ENCODE measurements at places on chromosomes 7 and 10. TPM values are rescaled to one million over a fixed set of nuclear protein-coding genes. Genes with fewer than 3 reads are reported as not detected.

ABCC2 gene
- 0.72 TPM for total RNA-seq

CPA2 gene
- total RNA-seq: 1.9 TPM

BTBD16 gene
- total RNA-seq: not detected

DUS4L gene
- total RNA-seq: 30.8 TPM

CLDN12 gene
- total RNA-seq: 20.5 TPM

CCDC3 gene
- 56.8 TPM for total RNA-seq

JAKMIP3 gene
- 0.72 TPM for total RNA-seq

NRCAM gene
- 8.9 TPM for total RNA-seq

ADRA2A gene
- total RNA-seq: 0.24 TPM

LFNG gene
- total RNA-seq: 11.1 TPM

ZWINT gene
- 6.3 TPM for total RNA-seq

IQCE gene
- 5.1 TPM for total RNA-seq

GBX1 gene
- not detected for total RNA-seq

DNA sequence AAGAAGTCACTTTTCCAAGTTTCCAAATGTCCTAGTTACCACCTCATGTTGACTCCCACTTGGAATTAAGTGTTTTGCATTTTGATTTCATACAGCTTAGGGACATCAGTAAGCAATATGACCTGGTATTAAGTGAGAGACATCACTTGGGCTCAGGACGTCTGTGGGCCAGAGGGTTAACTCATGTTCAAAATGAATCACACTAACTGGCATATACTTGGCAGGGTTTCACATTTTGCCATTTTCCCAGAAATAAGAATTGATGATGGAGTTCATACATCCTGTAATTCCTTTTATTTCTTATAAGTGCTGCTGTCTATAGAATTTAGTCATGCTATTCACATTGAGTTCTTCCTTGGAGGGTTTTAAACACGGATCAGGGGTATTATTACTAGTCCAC, 516.5 kb downstream of the PHTF2 start:
- no peak for DNase-seq

GRCh38 chr10:29715296-29715695, 80.5 kb upstream of the SVIL start:
- DNase-seq: no peak

GRCh38 chr7:149741629-149742028, 31.8 kb downstream of the ZNF467 start:
- DNase-seq: peak; percentile 27

- no peak for DNase-seq
Observed at GRCh38 chr7:17677408-17677807, 262.9 kb downstream of the SNX13 start.

DNA sequence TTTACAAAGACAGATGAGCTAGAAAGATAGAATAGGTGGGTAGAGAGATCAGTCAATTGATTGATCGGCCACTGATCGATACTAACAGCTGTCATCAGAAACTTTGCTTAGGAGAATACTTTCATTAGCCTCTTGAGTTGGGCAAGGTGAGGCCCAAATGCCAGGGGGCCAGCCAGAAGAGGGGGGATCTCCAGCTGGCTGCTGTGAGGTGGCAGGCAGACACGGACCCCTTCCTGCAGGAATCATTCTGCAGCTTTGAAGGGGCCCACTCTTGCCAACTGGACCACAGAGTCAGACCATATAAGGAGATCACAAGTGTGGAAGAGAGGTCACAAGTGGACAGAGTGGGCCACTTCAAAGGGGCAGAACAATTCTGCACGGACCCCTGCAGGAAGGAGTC, 62.9 kb upstream of the DOCK1 start:
- no peak for DNase-seq

DNA sequence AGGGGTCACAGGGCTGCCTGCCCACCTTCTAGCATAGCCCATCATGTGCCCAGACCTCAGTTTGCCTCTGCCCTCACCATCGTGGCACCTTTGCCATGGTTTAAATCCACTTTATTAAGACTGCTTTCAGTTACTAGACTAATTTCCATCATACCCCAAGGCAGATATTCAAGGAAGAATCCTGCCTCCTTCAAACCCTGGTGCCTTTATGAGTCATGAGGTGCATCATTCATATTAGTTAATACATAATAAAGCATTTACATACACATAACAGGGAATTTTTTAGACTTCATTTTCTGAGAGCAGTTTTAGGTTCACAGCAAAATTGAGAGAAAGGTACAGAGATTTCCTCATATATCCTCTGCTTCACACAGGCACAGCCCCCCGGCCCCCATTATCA, 62.8 kb downstream of the CXCL12 start:
- no peak for DNase-seq

DNA sequence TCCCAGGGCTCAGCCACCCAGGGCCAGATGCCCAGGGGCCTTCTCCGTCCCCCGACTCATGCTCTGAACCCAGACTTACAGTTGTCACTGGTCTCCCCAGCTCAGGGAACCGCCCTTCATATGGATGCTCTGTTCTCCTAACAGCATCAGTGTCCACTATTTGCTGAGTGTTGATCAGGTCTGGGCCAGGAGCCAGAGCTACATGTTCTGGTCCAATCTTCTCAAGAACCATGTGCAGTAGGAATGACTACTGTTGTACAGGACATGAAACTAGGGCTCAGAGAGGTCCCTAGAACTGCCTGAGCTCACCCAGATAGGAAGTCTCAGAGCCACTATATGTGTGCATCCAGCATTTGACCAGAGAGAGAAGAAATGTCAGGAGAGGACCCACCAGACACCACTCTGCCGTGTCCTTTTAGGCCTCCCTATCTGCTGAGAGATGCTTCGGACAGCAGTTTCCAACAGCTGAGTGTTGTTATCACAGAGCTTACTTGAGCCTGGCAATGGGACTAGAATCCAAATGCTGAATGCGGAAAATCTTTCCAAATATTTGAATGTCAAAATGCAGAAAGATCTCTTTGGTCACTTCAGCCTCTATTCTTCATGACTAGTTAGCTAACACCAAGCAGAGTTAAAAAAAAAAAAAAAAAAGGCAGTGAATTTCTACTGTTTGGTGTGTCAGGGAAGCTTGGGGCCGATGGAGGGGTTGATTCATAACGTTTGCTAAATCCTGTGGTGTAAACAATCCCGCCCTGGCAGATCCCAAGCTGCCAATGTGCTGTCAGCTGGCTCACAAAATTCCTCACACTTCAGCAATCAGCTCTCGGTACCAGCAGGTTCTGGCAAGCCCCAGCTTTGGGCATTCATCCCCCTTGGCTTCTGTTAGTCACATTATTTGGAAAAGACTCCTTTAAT, 246.1 kb downstream of the TNS3 start:
- DNase-seq: peak; percentile 86

DNA sequence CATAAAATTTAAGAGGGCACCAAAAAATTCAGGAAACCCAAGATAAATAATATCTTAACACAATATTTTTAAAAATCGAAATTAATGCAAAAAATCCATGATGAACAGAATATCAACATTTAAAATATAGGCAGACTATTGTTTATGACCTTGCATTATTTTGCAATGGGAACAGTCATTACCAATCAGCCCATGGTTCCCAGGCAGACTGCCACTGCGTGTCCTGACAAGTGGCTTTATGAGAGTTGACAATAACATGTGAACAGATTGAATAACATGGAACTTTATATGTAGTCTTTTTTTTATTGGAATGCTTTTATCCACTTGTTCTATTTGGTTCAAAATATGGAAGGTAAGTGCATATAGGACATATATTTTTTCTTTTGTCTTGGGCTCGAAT, 3.1 kb upstream of the AVPI1 start:
- DNase-seq: no peak

DNA sequence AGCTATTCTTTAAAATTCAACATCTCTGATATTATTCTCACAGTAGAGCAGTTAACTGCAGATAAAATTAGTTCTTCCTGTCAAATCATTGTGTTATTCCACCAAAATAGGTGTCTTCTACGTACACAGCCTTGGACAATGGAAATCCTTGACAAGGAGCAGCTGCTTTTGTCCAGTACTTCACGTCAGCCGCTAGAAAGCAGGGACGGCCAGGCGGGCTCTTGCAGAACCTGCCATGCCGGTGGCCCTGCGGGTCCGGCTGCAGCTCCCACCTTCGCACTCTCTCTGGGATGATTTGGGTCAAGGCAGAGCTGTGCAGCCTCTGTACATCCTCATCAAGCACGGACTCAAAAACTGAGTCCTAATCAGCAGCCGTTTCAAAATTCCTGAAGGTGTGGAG, 2.2 kb upstream of the FOXI2 start:
- no peak for DNase-seq

- DNase-seq: no peak
Observed at GRCh38 chr10:130430291-130430690, 294.1 kb downstream of the GLRX3 start.

DNA sequence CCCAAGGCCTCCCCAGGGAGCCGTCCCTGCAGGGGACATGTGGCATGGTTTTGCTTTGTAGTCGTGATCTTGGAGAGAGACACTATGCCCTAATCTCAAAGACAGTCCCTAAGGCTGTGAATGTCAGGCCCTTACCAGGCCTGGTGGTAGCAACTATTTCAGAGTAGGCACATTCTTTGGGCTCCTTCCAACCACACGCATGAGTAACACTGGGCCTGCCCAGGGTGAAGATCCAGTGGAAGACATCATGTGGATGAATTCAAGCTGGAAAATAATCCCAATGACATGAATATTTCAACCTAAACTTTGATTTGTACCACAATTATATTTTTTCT, 39.5 kb upstream of the INSIG1 start:
- peak; percentile 47 for DNase-seq

GRCh38 chr7:120582916-120583315, 275.0 kb downstream of the TSPAN12 start:
- no peak for DNase-seq

DNA sequence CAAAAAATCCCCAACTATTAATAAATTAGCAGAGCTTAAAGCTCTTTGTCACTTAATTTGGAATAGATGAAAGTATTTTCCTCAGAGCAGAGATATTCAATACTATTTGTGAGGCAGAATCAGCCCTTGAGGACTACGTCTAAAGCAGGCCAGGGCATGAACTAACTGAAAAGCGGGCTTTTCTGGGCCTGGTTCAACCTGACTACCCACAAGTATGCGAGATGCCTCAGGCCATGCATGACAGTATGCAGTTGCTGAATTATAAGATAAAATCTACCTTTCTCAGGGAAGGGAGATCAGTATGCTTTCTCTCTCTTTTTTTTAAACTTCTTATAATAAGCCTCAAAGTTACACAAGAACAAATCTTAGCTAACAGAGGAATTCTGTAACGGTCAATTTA, 20.1 kb downstream of the TMEM168 start:
- DNase-seq: peak; percentile 80

GRCh38 chr7:68295386-68295785, 1298.8 kb downstream of the TYW1 start:
- no peak for DNase-seq

DNA sequence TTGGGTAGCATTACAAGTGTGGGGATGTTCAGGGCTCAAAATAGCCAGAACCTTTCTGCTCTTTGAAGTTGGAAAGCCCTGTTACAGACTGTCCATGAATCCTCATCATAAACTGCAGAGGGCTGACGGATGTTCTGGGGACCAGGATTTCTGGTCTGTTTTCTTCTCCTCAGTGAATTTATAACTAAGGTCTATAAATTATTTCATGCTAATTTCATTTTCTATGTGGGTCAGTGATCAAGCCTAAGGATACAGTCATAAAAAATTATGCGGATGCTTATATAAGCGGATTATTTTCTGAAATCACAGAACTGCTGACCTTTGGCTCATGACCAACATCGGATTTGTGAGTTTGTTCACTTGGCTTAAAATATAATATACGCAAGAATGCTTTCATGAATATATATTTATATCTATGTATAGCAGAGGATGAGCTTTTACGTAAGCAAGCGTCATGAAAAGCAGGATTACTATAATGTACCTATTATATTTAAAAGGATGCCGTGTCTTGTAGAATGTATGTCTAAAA, 263.7 kb downstream of the GLI3 start:
- DNase-seq: peak; percentile 52

DNA sequence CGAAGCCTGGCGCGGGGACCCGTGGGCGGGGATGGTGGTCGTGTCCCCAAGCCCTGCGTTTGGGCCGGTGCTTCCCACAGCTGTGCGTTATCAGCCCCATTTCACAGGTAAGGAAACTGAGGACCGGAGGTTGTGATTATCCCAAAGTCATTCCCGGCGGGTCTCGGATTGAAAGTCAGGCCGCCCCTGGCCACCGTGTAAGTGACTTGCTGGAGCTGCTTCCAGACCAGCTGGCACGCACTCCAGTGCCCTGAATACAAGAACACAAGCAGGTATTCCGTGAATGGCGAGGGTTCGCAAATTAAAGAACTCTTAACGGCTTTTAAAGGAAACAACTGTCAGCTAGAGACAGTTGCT, 675 bp upstream of the ATE1 start:
- no peak for DNase-seq

DNA sequence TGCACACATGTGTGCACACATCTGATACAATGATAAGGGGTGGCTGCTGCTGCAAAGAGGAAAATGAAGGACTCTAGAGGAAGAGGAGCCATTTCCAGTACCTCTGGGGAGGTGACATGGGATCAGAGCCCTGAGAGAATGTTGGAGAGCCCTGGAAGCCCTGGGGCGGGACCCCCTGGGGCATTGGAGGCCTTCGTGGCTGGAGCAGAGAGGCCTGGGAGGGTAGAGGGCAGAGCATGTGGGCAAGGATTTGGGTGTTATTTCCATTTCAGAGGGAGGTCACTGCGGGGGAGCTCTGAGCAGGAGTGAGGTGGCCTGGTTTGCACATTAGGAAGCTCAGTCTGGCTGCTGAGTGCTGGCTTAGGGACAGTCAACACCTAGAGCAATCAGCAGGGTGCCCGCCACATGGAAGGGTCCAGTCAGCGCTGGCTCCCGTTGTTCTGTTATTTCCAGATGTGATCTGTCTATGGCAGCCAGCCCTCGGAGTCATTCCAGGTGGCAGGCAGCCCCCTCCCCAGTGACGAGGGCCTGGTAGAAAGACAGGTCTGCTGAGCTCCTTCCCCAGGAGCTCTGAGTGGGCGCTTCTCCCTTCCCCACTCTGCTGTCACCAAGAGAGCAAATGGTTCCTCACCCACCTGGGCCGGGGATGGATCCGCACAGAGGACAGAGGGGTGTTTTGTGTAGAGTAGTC, 24.1 kb upstream of the BTBD16 start:
- DNase-seq: no peak

- no peak for DNase-seq
Observed at GRCh38 chr7:68005992-68006391, 1009.4 kb downstream of the TYW1 start.

GRCh38 chr7:73647725-73648592, 19.7 kb upstream of the VPS37D start:
- no peak for DNase-seq

GRCh38 chr7:90968871-90969270, 295.4 kb upstream of the FZD1 start:
- no peak for DNase-seq

All from umbilical cord (tissue), 2 donors.